ENCODE measurements at places on chromosomes 16 and 17.

DNA sequence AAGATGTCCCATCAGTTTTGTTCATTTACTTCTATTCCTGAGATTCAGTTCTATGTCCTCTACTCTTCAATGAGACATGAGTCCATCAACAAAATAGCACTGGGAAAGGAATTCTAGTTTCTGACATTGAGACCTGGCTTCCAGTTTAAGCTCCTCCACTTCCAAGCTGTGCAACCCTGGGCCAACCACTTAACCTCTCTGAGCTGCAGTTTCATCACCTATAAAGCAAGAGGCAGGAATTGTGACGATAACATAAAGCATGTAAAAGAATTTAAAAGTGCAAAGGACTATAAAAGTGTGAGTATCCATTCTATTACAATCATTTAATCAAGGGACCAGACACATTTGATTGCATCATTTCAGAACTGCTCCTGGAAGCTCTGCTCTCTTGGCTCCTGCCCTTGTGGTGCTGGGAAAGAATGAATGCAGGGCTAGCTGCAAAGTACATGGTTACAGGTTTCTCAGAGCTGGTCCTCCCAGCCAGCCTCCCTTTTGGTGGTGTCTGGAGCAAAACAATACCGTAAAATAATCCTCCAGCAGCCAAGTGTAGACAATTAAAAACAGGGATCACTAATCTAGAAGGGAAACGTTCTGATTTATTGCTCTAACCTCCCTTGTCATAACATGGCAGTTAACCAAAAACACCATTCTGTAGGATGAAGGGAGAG, 113.9 kb downstream of the VPS53 start:
- DNase-seq = no peak

- DNase-seq = no peak
These were observed 365.1 kb upstream of the CDH5 start for GRCh38 chr16:66001432-66001831.

DNA sequence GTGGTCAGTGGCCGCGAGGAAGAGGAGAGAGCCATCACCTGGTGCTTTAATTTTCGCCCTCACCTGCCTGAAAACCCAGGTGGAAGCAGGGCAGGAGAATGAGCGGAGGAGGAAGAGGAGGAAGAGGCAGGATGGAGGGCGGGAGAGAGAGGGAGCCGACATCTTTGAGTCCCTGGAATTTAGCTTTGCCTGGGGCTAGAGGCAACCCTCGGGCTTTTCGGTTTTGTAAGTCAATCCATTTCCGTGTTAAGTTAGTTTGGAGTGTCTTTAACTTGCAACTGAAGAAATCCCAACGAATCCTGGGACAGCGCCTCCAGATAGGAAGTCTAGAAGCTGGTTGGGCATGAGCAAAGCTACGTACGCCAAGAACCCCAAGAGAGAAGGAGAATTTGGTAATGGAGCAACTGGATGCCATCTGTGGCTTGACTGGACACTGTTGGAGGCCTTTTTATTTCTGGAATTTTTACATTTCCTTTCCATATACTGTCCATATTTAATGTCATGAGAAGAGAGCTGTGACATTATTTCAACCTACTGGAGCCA, 36.9 kb upstream of the ATP2A3 start:
- no peak for DNase-seq

DNA sequence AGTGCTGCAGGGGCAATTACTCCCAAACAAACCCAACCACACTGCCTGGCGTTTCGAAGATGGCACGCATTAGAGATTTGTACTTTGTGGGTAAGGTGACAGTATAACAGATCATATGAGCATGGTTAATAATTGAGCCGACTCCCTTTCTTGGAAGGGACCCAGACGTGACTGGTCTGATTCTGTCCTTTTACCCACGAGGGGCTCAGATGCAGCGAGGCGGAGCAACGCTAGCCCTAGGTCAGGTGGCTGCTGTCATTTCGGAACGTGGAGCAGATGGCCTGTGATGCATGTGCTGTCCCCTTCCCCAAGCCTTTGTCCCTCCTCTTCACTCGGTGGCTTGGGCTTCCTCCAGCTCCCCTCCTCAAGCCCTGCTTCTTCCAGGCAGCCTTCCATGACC, 84.2 kb downstream of the SNX29 start:
- DNase-seq = no peak

DNA sequence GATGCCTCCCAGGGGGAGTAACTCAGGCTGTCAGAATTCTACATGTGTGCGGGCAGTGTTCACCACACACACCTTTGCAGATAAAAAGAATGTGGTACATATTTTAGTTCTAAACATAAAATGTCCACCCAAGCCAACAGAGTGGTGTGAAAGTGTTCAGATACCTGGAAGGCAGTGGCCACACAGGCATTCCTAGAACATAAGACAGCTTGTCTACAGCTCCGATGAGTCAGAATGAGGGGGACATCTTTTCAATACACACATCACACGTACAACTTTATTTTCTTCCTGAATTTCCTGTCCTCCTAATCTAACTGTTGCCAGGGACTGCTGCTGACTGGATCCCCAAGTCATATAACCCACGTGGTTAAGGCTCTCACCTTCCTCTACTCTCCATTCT, 142.3 kb downstream of the ZFHX3 start:
- no peak for DNase-seq

GRCh38 chr17:30413109-30413508, 34.4 kb downstream of the CPD start:
- DNase-seq = no peak

GRCh38 chr17:39972271-39972670, 8.3 kb upstream of the PSMD3 start:
- DNase-seq = no peak

DNA sequence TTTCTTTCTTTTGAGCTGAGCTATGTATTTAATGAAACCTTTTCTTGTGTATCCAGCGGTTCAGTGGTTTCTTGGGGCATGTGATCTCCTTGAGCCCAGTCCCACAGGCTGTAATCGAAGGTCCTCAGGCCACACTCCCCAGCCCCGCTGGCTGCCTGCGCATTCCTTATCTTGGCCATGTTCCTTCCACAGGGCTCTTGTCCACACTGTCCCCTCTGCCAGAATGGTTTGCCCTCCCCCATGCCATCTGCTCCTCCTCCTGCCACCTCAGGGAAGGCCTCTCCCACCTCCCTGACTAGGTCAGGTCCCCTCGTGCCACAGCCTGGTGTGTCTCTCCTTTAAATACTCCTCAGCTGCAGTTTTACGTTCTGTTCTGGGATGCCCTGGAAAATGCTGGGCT, 12.1 kb upstream of the NLRC5 start:
- no peak for DNase-seq

DNA sequence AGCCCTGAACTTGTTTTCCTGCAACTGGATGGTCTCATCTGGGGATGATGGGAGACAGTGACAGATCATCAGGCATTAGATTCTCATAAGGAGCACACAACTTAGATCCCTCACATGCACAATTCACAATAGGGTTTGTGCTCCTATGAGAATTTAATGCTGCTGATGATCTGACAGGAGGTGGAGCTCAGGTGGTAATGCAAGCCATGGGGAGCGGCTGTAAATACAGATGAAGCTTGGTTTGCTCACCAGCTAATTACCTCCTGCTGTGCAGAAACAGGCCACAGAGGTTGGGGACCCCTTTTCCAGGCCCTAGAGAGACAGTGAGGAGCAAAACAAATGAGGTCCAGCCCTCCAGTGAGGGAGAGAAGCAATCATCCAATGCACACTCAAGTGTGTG, 168.6 kb downstream of the RGS9 start:
- no peak for DNase-seq

DNA sequence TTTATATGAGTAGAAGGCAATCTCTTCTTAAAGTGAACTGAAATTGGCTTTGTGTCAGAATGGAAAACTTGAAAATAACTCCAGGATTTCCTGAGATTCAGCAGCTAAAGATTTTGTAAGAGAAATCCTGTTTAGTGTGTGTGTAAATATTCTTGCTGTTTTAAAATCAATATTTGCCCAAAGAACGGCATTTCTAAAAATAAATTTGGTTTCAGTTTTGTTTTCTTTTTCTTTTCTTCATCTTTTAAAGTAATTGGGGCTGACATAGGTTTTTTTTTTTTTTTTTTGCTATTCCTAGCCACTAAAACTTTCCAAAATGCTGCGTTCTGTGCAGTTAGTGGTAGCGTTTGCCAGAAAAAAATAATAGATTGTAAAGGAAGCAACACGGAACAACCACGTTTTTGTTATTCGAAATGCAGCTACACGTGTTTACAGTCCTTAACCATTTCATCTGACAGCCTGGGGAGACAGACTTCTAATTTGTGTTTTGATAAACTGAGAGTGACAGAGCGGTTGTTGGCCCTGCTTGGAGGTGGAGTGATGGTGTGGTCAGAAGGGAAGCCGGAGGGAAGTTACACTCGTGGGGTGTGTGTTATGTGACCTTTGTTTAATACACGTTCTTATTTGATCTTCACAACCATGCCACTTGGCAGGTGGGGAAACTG, 21.6 kb upstream of the SMPD3 start:
- DNase-seq = no peak

- no peak for DNase-seq
These were observed 1.5 kb upstream of the MFSD6L start for GRCh38 chr17:8800656-8801055.

DNA sequence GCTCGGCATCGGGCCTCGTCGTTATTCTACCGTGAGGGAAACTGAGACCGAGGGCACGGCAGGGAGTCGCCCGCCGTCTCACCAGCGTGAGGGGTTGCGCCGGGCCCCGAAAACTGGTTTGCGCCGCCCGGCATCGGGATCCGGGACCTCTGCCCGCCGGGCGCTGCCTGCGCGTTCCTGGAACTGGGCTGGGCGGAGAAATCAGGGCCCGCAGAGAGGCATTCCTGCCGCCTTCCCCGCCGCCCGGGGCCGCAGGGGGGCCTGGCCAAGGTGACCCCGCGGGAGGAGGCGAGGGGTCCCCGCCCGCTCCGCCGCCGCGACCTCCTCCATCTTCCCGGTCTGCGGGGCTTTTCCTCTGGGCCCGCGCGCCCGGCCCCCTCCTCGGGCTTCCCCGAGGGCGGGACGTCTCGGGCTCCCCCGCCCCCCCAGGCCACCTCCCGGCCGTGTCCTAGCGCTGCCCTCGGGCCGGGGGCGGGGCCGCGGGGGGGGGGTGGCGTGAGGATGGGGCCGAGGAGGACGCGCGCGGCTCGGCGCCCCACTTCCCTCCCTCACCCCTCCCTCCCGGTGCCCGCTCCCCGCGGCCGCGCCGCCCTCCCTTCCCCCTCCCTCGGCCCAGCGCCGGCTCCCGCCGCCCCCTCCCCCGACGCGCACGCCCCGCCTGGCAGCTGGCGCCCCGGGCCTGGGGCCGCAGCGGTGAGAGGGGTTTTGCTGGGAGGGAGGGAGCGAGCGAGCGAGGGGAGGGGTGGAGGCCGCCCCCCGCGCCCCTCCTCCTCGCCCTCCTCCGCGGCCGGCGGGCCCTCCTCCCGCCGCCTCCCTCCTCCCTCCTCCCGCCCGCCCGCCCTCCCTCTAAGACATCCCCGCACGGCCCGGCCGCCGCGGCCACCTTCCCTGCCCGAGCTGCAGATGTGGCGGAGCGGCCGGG, at the start of gene GLIS2:
Gene GLIS2 (plus strand): TSS at position 882 of the 922 bp plus-strand sequence. CDS start 16,214 bp downstream, outside the sequence.
- no peak for DNase-seq

DNA sequence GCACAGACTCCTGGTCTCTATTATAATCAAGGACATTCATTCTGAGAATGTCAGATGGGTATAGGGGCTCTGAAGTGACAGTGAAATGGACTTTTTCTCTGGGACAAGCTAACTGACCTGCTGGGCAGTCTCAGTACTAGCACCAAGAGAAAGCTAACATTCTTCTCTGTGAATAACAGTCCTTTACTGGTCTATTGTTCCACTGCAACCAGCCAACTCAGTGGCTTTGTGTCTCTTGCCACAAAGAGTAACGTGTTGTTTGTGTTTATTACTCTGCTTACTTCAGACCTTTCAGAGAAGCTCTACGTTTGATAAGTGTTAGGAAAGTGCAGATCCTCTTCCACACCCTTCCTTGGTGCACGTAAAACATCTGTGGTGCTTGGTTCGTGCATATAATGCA, 61.5 kb upstream of the BCAR1 start:
- no peak for DNase-seq

- DNase-seq = no peak
These were observed 33.4 kb downstream of the CDK5R1 start for GRCh38 chr17:32520104-32520701.
